ENCODE measurements at places on chromosomes 3 and 15.

- peak; percentile 36 for DNase-seq
Measured at GRCh38 chr3:113614402-113614801, 82.0 kb downstream of the USF3 start.

GRCh38 chr3:183477801-183478456 is 49.5 kb upstream of the MCF2L2 start:
- no peak for DNase-seq

GRCh38 chr15:71951134-71951533 is 140.8 kb downstream of the NR2E3 start:
- DNase-seq, result no peak

DNA sequence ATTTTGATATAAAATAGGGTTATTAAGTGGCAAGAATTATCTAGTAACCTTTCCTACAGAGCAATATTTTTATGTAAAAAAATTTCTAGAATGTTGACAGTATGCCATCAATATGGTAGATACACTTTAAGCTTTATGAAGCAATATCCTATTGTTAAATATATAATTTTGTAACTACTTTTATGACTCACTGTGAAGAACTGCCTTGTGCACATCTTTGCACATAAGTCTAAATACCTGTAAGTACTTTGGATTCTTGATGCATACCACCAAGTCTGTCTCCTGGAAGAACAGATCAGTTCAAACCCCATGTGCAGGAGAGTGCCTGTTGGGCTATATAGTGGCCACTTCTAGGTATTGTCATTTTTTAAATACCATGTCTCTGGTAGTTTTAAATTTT is 205.7 kb upstream of the EIF1B start:
- DNase-seq, result no peak

- peak; percentile 55 for DNase-seq
Measured at GRCh38 chr3:46368569-46368968, 2.2 kb upstream of the CCR5 start.

DNA sequence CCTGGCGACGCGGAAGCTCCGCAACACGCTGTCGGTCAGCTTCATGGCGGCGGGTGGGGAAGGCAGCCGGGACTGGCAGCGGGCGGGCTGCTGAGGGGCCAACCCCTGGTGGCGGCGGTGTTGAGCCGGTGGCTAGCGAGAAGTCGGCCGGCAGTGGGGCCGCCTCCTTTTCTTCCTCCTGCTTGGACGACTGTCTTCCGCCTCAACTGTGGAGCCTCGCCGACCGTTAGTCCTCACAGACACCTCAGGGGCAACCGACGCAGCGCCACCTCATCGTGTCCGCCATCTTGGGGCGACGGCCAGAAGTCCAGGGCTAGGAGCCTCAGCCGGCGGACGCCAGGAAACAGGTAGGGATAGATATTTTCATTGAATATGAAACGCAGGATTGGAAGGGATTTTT is 875.1 kb downstream of the NSUN3 start:
- no peak for DNase-seq

GRCh38 chr15:26231096-26231495 is 368.0 kb upstream of the ATP10A start:
- no peak for DNase-seq

DNA sequence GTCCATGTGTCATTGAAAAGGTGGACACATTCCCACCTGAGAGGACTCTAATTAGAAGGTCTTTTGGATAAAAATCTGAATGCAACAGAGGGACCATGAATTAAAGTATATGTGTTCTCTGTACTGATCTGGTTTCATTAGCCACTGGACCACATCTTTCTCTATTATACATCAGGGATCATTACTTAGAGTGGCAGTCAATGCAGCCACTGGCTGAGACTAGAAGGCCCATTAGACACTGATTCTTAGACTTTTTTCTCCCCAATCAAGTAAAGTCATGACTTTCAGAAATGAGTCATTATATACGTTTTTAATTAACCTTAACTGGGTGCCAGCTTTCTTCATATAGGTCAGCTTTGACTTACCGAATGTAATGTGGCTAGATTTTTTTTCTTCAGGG is 550.8 kb upstream of the CFAP20DC start:
- DNase-seq, result no peak

DNA sequence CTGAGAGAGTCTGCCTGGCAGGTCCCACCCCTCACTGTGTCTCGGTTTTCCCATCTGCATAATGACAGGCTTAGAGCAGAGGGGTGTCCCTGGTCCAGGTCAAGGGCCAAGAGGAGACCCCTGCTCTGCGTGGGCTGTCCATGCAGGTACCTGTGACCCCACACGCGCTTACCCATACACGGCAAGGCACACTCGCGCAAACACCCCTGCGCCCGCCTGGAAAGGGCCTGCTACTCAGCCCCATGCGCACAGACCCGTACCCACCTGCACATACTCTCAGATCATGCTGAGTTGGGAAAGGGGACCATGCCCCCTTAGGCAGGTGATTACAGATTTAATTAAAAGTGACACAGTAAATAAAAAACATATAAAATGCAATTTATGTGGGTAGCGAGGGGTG is 23.4 kb upstream of the TMEM115 start:
- DNase-seq, result no peak

- no peak for DNase-seq
Measured at GRCh38 chr3:41627477-41628087, 334.3 kb downstream of the ULK4 start.

DNA sequence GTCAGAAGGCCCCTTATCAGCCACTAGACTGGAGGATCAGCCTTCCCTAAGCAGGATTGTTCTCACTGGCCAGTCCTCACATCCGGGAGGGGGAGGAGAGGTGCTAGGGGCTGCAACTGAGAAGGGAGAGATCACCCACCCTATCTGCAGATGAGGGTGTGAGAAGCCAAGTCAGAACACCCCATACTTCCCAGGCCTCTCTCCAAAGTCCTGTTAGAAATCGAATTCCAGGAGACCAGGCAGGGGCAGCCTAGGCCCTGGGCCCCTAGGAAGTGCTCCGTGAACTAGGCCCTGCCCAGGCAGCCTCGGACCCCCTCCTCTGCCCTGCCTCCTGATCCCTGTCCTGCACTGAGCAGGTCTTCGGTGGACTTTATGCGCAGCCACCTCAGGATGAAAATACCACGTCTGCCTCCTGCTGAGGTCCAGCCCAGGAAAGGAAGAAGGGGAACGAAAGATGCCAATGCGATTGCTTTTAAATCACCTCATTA is 933 bp downstream of the DZIP1L start:
- DNase-seq, result peak; percentile 52

GRCh38 chr3:116579840-116580239 is 129.7 kb upstream of the TUSC7 start:
- peak; percentile 1 for DNase-seq

- peak; percentile 69 for DNase-seq
Measured at GRCh38 chr3:14210843-14211594, 32.4 kb downstream of the LSM3 start.

GRCh38 chr3:78529601-78530000 is 1238.2 kb downstream of the ROBO1 start:
- DNase-seq, result no peak

GRCh38 chr3:72334681-72335457 is 513.4 kb downstream of the SHQ1 start:
- DNase-seq, result no peak

- no peak for DNase-seq
Measured at GRCh38 chr15:77311020-77311419, 108.9 kb downstream of the PEAK1 start.

GRCh38 chr3:127389420-127389819 is 101.6 kb upstream of the PRR20G start:
- DNase-seq, result peak; percentile 77

DNA sequence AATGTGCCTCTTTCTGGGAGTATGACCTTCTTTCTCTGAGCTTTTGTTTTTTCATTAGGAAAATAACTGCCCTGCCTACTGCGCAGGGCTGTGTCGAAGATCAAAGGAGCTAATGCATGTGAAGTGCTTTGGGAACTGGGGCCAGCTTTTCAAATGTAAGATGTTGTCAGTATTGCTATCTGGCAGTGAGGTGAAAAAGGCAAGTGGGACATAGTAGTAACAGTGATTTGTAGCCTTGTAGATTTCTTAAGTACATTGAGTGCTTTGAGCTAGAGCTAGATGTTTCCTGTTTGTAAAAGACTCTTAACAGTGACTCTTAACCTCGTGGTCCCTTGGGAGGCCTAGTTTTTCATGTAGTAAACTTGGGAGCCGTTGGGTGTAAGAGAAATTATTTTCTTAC is 126.5 kb downstream of the ECT2 start:
- no peak for DNase-seq

Data from M059J (cell line).